ENCODE measurements at places on chromosomes 12 and 14.

DNA sequence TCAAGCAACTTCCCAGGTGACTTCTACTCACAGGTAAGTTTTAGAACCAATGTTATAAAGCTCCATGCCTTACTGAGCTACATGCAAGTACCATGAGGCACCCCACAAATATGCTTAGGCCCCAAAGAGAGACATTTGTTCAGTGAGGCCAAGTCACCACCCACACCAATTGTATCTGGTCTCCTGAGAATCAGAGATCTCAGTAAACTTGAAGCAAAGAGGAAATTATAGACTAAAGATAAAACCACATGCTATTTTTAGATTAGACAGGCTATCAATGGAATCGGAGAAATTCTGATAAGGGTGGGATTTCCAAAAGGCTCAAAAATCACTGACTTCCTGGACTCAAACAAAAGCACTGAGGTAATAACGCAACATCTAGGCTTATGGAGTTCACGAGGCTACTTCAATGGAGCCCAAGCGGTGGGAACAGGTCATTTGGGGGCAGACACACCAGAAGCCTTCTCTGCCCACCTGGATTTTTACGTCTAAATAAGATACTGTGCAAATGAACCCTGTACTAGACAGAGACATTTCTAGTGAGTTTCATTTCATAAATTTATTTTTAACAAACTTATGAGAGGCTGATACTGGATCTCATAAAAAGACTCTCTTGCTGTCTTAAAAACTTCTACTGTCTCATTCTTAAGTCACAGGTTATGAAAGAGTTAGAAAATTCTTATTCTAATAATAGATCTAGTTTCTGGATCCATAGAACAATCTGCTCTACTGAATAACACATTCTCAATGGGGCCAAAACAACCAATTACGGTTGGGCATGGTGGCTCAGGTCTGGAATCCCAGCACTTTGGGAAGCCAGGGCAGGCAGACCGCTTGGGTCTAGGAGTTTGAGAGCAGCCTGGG is 7.7 kb downstream of the SLC15A4 start:
- no peak for DNase-seq

DNA sequence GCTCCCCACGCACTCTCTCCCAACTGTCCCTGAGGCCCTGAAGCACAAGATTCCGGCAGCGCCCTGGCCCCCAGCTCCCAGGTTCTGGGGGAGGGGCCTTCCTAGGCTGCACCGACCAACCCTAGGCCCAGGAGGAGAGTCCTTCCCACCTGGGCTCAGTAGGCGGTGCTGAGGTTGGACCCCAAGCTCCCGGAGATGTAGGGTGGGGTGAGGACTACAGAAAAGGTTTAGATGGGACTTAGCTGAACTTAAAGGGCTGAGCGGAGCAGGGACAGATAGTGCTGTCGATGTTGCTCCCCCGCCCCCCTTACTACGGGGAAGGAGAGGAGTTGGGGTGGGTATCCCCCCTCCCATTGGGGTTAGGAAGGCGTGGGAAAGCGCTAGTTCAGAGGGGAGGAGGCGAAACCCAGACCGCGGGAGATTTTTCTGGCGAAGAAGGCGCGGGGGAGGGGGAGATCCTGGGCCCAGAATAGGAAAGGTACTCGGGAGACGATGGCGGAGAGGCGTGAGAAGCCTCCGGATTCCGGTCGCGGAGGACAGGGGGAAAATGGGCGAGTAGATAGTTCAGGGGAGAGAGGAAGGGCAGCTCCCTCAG is 4.2 kb upstream of the BAZ2A start:
- no peak for DNase-seq

DNA sequence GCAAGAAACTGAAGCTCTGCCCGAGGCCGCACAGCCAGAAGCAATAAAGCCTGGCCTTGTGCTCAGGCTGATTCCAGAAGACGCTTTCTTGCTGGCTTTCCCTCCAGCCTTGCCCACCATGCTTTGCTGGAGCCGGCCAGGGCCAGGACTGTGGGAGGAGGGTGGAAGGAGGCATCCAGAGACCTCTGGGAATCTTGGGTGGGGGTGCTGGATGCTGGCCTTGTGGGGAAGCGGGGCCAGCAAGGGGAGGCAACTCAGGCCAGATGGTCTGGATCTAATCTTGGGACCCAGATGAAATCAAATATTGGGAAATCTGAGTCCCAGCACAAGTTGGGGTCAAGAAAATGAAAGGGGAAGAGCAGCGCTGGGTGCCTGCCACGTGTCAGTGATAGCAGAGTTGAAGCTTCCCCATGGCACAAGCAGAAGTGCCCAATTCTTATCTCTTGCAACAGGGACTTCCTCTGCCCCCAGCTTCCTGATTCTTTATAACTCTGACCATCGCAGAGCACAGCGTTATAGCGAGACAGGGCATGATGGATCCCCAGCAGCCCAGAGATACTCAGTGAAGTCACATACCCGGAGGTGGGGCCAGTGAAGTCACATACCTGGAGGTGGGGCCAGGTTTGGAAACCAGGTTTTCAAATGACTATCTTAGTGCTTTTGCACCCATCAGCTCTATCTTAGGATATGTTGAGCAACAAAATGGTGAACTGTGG is 6.4 kb upstream of the RABGGTA start:
- no peak for DNase-seq

GRCh38 chr12:3200814-3201233 is 123.6 kb downstream of the TSPAN9 start:
- DNase-seq = no peak

DNA sequence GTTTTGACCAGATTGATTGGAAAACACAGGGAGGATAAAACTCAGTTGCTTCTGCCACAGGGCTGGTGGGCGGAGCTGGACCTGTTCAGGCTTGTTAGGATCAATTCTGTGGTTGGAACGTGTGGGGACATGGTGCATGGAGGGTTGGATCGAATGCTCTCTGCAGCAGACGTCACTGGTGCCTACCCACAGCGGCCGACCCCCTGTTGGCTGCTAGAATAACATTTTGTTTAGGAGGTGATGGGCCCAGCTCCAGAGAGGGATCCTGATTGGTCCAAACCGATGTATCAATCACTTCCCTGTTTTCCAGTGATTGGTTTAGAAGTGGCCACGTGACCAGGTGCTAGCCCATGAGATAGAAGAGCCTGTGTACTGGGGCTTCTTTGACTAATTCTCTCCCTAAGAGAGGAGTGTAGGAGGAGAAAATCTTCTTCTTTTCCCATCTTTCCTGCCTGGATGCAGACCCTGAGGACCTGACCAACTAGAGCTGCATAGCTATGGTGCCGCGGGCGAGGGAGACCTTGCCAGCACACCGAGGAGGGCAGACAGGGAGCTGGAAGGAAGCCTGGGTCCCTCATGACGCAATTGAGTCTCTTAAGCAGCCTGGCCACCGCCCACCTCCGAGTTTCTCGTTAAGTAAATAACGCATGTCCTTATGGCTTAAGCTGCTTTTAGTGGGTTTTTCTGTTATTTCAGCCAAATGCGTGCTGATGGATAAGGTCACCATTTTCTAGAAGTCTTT is 163.5 kb downstream of the AACS start:
- DNase-seq = no peak

DNA sequence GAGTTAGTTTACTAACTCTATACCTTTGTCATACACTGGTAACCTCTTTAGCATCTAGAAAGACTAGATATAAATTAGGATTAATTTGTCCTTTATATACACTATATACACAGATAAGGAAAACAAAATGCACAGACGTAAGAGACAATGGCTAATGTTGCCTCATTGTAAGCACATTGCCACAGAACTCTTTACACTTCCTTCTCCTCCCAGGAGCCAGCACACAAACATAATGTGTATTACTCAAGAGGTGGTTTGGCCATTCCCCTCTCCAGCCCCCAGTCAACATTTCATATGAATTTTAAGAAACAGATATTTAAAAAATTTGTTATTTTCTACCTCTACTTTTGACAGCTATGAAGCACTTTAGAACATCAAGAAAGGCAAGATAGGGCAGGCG is 131.4 kb upstream of the OR4E1 start:
- DNase-seq = no peak

DNA sequence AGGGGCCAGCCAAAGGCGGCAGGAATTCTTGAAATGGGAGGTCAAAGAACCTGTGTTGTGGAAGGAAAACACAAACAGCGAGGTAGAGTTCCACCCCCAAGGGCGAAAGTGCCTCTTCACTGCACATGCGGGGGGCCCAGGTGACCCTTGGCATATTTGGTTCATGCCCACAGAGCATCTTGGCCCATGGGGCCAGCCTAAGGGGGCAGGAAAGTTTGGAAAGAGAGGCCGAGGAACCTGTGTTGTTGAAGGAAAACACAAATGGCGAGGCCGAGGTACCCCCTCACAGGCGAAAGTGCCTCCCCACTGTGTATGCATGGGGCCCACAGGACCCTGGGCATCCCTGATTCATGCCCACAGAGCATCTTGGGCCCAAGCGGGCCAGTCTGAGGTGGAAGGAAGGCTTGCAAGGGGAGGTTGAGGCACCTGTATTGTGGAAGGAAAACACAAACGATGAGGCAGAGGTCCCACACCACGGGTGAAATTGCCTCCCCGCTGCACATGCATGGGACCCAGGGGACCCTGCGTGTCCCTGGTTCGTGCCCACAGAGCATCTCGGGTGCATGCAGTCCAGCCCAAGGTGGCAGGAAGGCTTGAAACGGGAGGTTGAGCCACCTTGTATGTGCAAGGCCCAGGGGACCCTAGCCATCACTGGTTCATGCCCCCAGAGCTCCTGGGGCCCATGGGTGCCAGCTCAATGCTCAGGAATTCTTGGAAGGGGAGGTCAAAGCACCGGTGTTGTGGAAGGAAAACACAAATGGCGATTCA is 384.1 kb downstream of the ALG10 start:
- no peak for DNase-seq

DNA sequence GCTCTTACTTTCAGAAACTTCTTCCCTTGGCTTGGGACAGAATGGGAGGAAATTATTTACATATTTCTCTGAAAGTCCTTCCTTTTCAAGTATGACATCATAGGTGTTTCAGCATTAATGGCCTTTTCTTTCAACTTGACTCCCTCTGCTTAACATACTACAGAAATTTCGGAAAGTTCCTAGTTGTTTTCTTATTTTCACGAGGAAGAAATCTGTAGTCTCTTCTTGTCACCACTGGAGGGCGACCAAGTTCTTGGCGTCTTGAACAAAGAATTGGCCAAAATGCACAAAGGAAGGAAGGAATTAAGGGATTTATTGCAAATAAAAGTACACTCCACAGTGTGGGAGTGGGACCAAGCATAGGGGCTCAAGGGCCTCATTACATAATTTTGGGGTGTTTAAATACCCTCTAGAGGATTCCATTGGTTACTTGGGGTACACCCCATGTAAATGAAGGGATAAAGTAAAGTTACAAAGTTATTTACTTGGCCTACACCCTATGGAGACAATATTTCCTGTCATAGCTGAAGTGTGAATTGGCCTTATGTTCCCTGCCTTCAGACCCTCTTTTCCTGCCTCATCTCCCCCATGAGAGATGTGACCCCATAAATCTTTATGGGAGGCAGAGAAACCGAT is 70.4 kb downstream of the RPL10L start:
- peak; percentile 5 for DNase-seq

DNA sequence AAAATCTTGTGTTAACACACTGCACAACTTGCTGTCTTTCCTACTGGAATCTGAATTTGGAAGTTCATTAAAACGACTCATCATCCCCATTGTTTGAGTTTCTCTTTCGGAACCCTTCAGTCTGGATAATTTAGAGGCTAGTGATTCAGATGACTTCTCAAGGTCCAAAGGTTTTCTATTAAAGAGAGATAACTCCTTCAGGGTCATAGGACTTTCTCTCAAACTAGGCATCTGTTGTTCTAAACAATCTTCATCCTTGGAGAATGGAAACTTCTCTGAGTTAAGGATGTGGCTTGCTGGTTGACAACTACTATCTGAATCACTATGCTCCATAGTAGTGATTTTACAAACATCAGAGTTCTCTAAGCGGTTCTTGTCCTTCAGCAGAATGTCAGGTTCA is 4.4 kb downstream of the MLH3 start:
- DNase-seq = no peak

DNA sequence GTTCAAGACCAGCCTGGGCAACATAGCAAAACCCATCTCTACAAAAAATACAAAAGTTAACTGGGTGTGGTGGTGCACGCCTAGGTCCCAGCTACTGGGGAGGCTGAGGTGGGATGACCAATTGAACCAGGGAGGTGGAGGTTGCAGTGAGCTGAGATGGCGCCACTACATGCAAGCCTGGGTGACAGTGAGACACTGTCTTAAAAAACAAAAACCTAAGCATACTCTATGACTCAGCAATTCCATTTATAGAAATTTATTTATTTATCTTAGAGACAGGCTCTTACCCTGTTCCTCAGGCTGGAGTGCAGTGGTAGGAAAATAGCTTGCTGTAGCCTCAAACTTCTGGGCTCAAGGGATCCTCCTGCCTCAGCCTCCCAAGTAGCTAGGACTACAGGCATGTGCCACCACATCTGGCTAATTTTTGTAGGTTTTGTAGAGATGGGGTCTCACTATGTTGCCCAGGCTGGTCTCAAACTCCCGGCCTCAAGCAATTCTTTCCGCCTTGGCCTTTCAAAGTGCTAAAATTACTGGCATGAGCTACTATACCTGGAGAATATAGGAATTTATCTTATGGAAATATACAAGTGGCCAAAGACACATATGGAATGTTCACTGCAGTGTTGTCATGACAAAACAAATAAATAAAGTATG is 43.3 kb downstream of the NCKAP5L start:
- no peak for DNase-seq

DNA sequence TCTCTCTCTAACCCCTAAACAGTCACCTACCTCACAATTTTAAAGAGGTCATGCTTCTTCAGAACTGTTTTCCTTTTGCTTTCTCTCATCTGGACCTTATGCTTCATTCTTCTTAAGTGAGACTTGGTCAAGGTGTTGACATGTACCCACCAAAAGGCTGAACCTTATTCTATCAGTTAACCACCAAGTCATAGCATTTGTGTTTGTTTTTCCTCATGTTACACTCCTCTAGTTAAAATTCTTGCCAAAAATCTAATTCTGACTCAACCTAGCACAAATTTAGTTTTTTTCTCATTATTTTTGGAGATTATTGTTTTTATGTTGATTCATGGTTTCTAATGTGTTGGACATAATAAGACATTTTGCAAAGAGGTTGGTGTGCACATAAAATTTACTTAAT is 578.6 kb downstream of the SLC16A7 start:
- no peak for DNase-seq

DNA sequence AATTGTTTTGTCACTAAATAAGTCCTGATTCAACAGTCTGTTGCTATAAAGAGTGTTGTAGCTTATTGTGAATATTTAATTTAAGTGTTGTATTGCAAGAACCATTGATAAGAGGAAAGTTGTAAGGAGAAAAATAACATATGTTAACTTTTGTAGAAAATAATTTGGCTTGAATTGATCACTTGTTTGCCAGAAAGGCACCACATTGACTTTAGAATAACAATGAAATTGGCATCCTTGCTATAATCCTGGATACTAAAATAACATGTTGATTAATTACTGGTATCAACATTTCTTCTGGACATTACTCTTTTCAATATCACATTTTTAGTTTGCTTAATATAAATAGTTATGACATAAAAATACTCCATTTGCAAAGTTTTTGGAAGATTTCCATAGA is 159.0 kb downstream of the MGAT4C start:
- DNase-seq = no peak

DNA sequence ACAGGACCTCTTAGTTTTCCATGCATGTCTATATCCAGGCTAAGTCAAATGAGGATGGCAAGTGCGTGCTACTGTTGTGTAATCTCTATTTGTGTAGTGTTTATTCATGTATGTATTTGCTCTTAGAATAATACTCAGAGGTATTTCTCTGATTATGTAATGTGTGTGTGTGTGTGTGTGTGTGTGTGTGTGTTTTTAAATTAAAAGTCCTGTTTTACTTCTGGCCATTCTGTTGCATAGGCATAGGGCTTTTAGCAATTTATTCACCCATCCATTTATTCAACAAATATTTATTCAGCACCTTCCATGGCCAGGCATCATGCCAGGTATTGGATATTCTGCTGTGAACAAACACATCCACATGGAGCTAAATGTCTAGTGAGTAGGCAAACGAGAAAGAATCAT is 63.5 kb downstream of the PELI2 start:
- peak; percentile 99 for DNase-seq
